ENCODE measurements at places on chromosomes 12 and 14.

- no peak for DNase-seq
Measured at GRCh38 chr14:76760331-76761135, 735 bp upstream of the VASH1 start.

DNA sequence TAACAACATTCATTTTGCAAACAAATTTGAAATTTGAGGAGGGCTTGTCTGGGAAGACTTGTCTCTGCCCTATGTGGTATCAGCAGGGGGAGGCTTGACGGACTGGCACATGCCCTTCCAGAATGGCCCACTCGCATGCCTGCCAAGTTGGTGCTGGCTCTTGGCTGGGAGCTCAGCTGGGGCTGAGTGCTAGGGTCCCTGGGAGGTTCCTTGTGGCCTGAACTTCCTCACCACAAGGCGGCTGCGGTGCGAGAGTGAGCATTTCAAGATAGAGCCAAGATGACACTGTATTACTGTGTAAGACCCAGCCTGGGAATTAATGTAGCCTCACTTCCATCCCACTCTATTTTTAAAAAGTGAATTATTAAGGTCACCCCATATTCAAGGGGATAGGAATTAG lies 271.6 kb upstream of the PLEKHG7 start:
- no peak for DNase-seq

DNA sequence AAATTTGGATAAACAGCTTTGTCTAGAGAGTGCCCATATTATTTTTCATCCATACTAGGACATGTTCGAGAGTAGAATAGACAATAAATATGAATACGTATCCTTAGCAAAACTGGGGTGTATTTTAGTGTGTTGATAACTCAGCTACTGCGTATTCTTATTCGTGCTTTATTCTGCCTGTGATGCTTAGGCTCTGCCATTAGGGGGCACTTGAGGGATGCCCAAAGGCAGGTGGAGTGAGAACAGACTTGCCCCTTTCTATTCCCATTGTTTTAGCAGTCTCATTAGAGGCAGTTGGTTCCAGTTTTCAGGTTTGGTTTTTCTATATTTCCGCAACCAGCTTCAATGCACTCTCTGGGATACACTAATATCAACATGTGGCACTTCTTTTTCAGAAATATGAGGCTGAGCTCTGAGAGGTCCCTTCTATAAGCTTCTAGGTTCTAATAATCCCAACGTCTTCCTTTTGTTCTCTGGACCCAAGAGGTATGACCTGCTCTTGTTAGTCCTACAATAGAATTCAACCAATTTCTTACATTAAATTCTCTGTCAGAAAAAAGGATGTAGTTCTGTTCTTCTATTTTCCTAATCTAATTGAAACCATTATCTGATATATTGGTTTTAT lies 985.7 kb upstream of the FBXO33 start:
- DNase-seq: no peak

- DNase-seq: no peak
Measured at GRCh38 chr12:88432531-88433490, 147.5 kb downstream of the KITLG start.
